ENCODE measurements at places on chromosomes 5 and 9.
A peak's percentile ranks its signal among the peaks of the same experiment; 100 is the strongest.

DNA sequence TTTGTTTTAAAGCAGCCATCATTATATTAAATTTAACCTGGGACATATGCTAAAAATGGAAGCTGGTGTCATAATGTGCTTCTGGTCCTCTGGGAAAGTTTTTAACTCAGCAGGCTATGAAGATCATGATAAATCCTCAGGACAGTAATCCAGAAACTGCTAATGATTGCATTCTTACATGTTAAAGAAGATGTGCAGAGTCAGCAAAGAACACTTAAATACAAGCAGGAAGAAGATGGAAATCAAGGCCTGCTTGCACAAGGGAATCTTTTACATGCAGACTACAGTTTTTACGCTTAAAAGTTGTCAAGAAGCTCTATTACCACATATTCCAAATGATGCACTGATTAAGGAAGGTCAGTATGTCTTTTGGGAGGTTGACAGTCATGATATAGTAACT, 246.0 kb upstream of the PTPRD start:
- DNase-seq = no peak

- DNase-seq = peak; percentile 85
Observed at GRCh38 chr5:16616536-16617273, at the start of gene RETREG1. RETREG1 (minus strand) TSS chr5:16616997; CDS start chr5:16616971, 26 bp downstream.

- no peak for DNase-seq
Observed at GRCh38 chr5:127838661-127839060, 135.5 kb downstream of the CCDC192 start.

GRCh38 chr5:66722686-66723085, 126.5 kb downstream of the MAST4 start:
- no peak for DNase-seq

- no peak for DNase-seq
Observed at GRCh38 chr9:94685359-94685758, 41.1 kb upstream of the AOPEP start.

- no peak for DNase-seq
Observed at GRCh38 chr5:100598446-100598845, 63.3 kb downstream of the FAM174A start.

DNA sequence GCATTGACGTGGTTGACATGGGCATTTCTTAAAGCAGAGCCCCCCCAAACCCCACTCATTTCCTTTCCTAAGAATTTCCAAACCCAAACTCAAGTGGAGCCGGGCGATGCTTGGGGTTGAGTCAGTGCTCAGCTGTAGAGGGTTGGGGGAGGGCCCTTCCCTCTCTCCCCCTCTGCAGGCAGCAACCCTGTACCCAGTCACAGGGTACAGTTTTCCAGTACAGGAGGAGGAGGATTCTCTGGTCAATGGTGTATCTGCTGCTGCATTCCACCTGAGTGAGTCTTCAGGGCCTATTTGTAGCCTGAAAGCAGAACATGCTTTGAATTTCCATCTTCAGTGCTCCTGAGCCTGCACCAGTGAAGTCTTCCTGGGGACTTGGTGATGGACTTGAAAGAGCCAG, 55.8 kb downstream of the ENTREP1 start:
- no peak for DNase-seq

- no peak for DNase-seq
Observed at GRCh38 chr9:136693490-136694162, 6.4 kb upstream of the AGPAT2 start.

DNA sequence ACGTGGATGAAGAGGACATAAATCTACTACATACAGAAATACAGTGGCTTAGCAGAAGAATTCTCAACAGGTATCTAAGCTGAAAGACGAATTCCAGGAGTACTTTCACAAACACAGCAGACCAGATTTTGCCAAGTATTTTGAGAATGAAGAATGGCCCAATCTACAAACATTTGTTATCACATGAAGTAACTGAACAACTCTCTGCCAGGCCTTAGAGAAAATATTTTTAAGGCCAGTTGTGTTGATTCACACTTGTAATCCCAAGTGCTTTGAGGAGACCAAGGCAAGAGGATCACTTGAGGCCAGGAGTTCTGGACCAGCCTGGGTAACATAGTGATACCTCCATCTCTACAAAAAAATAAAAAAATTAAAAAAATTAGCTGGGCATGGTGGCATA, 14.3 kb downstream of the AGTPBP1 start:
- DNase-seq = no peak

GRCh38 chr9:81684635-81685034, 4.7 kb downstream of the TLE1 start:
- DNase-seq = no peak

DNA sequence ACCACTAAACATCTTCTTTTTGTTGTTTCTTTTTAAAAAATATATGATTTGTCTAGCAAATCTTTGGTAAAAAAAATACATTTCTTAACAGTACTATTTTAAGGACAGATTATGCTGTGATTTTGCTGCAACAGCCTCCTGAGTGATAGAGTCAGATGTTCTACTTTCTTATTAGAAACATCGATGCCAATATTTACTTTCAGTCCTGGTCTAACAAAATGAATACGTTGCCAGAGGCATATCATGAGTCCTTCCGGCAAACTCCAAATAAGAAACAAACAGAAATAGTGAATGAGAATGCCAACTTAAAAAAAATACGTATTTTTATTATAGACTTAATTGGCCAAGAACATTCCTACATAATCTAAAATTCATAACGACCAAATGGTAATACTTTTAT, 371.5 kb downstream of the ADGRV1 start:
- no peak for DNase-seq

GRCh38 chr5:85143138-85143537, 758.5 kb upstream of the EDIL3 start:
- no peak for DNase-seq

- no peak for DNase-seq
Observed at GRCh38 chr5:90274216-90274615, 135.3 kb downstream of the CETN3 start.

DNA sequence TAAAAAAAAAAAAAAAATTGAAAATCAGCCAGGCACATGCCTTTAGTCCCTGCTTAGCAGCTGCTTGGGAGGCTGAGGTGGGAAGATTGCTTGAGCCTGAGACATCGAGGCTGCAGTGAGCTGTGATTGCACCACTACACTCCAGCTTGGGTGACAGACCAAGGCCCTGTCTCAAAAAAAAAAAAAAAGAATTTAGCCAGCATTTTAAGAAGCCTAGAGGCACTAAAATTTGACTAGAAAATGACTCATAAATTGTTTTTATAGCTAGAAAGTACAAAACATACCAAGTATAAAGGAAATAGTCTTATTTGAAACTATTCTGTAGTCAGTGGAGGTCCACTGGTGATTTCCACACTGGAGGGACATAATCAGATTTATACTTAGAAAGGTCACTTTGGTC, 17.5 kb downstream of the LRRC70 start:
- DNase-seq = no peak

DNA sequence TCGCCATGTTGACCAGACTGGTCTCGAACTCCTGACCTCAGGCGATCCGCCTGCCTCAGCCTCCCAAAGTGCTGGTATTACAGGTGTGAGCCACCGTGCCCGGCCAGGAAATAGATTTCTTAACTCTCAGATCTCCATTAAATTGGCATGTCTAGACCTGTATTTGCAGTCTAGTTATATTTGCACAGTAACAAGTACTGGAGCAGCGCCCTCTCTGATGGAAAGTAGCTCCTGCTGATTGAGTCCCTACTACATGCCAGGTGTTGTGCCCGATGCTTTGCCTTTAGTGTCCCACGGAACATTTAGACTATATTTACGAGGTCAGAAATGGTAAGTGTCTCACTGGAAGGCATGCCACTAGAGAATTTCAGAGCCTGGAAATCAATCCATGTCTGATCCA, 15.8 kb upstream of the TMED9 start:
- no peak for DNase-seq

DNA sequence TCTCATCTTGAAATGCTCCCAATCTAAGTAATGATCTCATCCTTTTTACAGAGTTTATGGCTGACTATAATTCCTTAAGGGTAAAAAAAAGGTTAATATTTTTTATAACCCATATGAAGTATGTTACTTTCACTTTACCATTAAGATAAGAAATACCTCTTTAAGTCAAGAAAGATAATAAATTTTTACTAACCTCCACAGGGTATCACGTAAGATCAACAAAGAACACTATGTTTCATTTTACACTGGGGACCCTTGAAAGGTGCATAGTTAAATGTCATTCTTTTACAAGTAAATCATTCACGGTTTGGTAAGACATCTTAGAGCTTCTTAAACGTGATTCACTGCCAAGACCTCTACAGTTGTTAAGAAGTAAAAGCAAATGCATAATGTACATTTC, 472.7 kb upstream of the CDH9 start:
- no peak for DNase-seq

GRCh38 chr9:120418315-120418714, 161.7 kb downstream of the CDK5RAP2 start:
- no peak for DNase-seq

DNA sequence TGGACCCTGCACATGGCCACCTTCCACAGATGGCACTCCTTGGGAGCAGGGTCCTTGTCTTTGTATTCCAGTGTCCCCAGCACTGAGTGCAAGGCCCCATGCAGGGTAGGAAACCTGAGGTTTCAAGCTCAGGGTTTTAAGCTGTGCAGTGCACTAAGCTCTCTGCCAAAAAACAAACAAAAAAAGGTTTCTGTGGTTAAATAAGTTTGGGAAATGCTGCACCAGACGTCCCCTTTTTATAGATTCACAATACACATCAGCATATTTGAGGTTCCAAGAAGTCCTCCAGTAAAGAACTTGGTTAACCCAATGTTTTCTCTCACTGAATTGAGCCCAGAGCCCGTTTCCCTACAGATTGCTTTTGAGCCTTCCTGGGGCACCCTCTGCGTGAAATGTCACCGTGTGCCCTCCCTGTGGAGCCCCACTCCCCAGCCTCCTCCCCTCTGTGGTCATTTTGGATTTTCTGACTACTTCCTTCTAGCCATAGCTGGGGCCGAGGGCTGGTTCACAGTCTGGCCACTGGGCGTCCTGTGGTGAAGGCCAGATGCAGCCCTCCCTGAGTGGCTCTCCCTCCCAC, 17.1 kb downstream of the DELE1 start:
- no peak for DNase-seq

DNA sequence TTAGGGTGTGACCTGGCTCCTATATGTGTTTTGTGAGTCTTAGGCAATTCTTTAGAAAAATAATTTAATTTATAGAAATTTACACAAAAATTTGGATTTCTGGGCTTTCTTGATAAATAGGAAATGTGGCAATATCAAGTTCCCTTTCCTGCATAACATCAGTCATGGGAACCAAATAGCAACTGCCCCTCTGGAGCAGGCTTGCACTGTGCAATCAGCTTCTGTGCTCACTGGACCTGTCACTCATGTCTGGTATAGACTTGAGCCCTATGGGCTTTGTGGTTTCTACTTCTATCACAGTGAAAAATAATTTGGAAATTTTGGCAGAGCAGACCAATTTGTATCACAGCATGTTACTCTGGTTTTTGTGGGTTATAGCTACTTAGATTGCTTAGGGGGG, 131.7 kb downstream of the ADGRV1 start:
- DNase-seq = no peak

- no peak for DNase-seq
Observed at GRCh38 chr5:147403651-147404640, 105.9 kb downstream of the DPYSL3 start.

DNA sequence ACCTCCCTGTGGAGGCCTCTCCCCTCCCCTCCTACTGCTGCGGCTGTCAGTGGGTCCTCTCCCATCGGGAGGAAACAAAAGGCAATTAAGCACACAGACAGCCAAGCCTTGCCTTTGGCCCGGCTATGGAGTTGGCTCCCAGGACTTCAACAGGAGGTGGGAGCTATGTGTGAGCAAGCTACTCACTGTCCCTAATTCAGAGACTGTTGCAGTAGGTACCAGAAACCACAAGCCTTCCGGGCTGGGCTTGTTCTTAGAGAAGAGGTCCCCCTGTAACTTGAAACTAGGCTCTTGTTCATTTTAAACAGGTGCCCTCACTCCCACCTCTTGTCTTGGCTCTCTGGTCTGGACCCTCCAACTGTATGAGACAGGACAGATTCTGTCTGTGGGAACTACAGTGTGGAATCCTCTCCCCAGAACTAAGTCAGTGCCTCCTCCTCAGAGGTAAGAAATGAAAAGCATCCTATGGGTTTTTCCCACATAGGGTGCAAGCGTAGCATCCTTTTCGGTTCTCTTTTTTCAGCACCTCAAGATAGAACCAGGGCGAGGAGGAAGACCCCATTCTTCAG, 561.1 kb downstream of the EBF1 start:
- DNase-seq = no peak

- DNase-seq = no peak
Observed at GRCh38 chr5:138724470-138725146, 28.6 kb upstream of the CTNNA1 start.

DNA sequence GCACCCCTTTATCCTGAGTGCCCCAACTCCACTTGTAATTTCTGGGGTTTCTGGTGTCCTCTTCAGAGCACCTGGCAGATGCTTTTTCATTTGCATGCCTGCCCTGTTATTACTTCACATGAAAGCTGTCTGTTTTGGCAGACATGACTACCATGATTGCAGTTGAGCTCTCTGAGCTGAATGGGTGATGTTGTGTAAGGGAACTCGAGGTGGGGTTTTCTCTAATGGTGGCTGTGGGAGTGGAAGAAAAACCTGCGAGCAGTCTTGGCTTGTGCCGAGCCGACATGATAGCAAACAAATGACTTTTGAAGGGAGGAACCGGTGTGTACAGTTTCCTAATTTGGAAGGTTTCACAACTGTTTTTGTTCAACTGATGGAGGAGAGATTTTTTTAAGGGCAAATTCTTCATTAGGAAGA, 196.2 kb downstream of the AOPEP start:
- no peak for DNase-seq

DNA sequence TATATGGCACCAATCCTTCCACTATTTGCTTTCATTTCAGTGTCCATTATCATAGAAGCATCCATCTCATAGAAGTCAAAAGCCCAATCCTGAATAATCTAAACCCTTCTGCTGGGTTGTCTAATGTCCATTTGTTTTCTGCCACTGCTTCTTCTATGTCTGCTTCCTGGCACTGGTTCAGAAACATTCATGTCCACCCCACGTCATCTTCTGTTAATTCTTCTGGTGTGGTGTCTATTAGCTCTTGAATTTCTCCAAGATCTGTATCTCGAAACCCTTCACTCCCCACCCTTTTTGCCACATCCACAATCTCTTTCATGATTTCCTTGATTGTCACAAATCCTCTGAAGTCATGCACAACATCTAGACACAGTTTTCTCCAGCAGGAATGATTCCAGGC, 23.2 kb upstream of the GOLGA1 start:
- DNase-seq = no peak

GRCh38 chr9:93600504-93600903, 24.1 kb downstream of the PHF2 start:
- no peak for DNase-seq

- DNase-seq = no peak
Observed at GRCh38 chr5:448061-448765, 5.2 kb downstream of the EXOC3 start.

All from CD8-positive, alpha-beta memory T cell (primary cell).